ENCODE measurements at places on chromosomes 1 and 21. TPM values are rescaled to one million over a fixed set of nuclear protein-coding genes. Genes with fewer than 3 reads are reported as not detected.
A peak's percentile ranks its signal among the peaks of the same experiment; 100 is the strongest.

The RNF115 gene
- total RNA-seq, result 15.0 TPM

- no peaks in the 10 kb centered on the region for H3K4me1 ChIP-seq
- H3K27ac ChIP-seq, result no peak overlapping the region
- H3K27me3 ChIP-seq, result no peaks in the 10 kb centered on the region
These were observed 459.3 kb downstream of the ADGRL2 start for GRCh38 chr1:82260051-82260450.

The CR1L gene
- total RNA-seq, result not detected

DNA sequence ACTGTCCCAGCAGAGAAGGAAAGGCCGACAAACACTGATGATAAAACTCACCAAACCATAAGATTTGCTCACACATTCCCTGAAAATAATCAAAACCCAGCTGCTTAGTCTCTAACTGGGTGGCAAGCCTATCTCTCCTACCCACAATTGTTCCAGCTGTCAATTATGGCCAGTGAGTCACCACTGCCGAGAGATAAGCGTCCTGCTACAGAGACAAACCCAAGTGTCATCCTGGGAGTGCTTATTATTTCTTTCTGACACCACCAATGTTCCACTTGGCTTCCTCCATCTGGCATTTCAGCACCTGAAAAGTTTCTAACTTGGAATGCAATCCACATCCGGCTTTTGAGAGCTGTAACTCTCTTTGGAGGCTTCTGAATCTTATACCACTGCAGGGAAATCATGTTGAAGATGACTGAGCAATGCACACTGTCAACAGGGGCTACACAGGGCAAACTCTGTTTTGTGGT is 51.5 kb upstream of the VAV3 start:
- DNase-seq, result no peak
- H3K27me3 ChIP-seq, result peaks cover 26% of the 10 kb centered on the region
- H3K4me1 ChIP-seq, result no peaks in the 10 kb centered on the region
- H3K4me3 ChIP-seq, result no peak overlapping the region

GRCh38 chr1:70486676-70487458 is 75.8 kb downstream of the CTH start:
- H3K27ac ChIP-seq, result no peak overlapping the region
- H3K4me3 ChIP-seq, result no peak overlapping the region
- peaks cover 2% of the 10 kb centered on the region for H3K36me3 ChIP-seq
- H3K27me3 ChIP-seq, result no peaks in the 10 kb centered on the region
- DNase-seq, result no peak

- peaks cover 46% of the 10 kb centered on the region for H3K4me1 ChIP-seq
- no peaks in the 10 kb centered on the region for H3K36me3 ChIP-seq
- H3K27me3 ChIP-seq, result no peaks in the 10 kb centered on the region
- no peak within 1 kb of the TSS for H3K4me3 ChIP-seq
- no peak for DNase-seq
- peak within 1 kb of the TSS; percentile 14 for H3K27ac ChIP-seq
These were observed at the start of gene S100A5 for GRCh38 chr1:153540394-153541361. S100A5 (minus strand) TSS chr1:153540934; CDS start chr1:153540191, 743 bp downstream.

GRCh38 chr1:210755991-210756659 is 377.8 kb downstream of the KCNH1 start:
- no peaks in the 10 kb centered on the region for H3K27me3 ChIP-seq
- H3K4me3 ChIP-seq, result no peak overlapping the region
- H3K27ac ChIP-seq, result peak overlapping the region; percentile 41
- no peak for DNase-seq
- peaks cover 31% of the 10 kb centered on the region for H3K4me1 ChIP-seq
- peaks cover 3% of the 10 kb centered on the region for H3K36me3 ChIP-seq

GRCh38 chr1:43048601-43049011 is 89.9 kb upstream of the SLC2A1 start:
- no peaks in the 10 kb centered on the region for H3K27me3 ChIP-seq
- no peaks in the 10 kb centered on the region for H3K36me3 ChIP-seq
- peaks cover 55% of the 10 kb centered on the region for H3K4me1 ChIP-seq
- H3K27ac ChIP-seq, result peak overlapping the region; percentile 87
- no peak for DNase-seq

The BTG2 gene
- 192 TPM for total RNA-seq

The LCE1B gene
- not detected for total RNA-seq

- peaks cover 3% of the 10 kb centered on the region for H3K4me1 ChIP-seq
- H3K4me3 ChIP-seq, result no peak overlapping the region
- DNase-seq, result no peak
- H3K27me3 ChIP-seq, result no peaks in the 10 kb centered on the region
- H3K27ac ChIP-seq, result no peak overlapping the region
These were observed 74.5 kb upstream of the GUCA2A start for GRCh38 chr1:42239041-42239440.

GRCh38 chr1:30823969-30824735 is 66.6 kb upstream of the LAPTM5 start:
- DNase-seq, result peak; percentile 94
- peaks cover 32% of the 10 kb centered on the region for H3K4me1 ChIP-seq
- peak overlapping the region; percentile 77 for H3K4me3 ChIP-seq
- peak overlapping the region; percentile 99 for H3K27ac ChIP-seq
- peaks cover 15% of the 10 kb centered on the region for H3K27me3 ChIP-seq
- H3K36me3 ChIP-seq, result no peaks in the 10 kb centered on the region

The MDM4 gene
- total RNA-seq, result 132 TPM

GRCh38 chr1:185652348-185652747 is 81.8 kb upstream of the HMCN1 start:
- no peaks in the 10 kb centered on the region for H3K27me3 ChIP-seq
- no peak overlapping the region for H3K4me3 ChIP-seq
- no peak for DNase-seq
- H3K36me3 ChIP-seq, result peaks cover 8% of the 10 kb centered on the region
- peaks cover 27% of the 10 kb centered on the region for H3K4me1 ChIP-seq

DNA sequence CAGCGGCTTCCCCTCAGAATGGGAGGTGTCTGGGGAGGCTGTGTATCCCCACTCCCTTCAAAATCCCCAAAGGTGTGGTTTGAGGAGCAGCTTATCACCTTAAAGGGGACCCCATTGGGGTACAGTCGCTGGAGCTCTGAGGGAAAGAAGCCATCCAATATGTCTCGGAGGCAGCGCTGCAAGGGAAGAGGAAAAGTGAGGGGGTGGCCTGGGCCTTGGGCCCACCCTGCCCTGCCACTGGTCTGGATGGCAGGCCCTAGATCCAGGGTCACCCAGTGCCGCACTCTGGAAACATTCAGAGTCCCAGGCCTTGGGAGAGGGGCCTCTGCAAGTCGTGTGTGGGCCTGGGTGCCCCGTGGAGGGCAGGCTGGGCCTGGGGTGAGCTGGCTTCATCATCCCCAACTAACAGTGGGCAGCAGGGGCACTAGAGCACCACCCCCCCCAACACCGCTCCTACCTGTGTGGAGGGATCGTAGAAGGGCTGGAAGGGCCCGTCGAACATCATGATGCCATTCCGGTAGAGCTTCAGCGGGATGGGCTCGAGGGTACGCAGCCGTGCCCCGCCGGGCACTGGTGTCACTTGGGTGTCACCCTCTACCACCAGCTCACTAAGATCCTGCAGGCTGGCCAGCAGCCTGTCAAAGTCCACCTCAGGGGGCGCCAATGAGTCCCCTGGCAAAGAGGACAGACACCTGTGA is 5.6 kb downstream of the SH3BGRL3 start:
- H3K4me3 ChIP-seq, result no peak overlapping the region
- H3K36me3 ChIP-seq, result no peaks in the 10 kb centered on the region
- H3K4me1 ChIP-seq, result peaks cover 15% of the 10 kb centered on the region
- no peaks in the 10 kb centered on the region for H3K27me3 ChIP-seq
- no peak overlapping the region for H3K27ac ChIP-seq

GRCh38 chr1:178048426-178048825 is 45.5 kb upstream of the RASAL2 start:
- H3K4me1 ChIP-seq, result peaks cover 14% of the 10 kb centered on the region
- no peaks in the 10 kb centered on the region for H3K36me3 ChIP-seq
- no peak overlapping the region for H3K27ac ChIP-seq
- no peak overlapping the region for H3K4me3 ChIP-seq
- DNase-seq, result no peak

The CTSK gene
- total RNA-seq, result 27.5 TPM

- no peaks in the 10 kb centered on the region for H3K36me3 ChIP-seq
- no peaks in the 10 kb centered on the region for H3K27me3 ChIP-seq
- no peak overlapping the region for H3K4me3 ChIP-seq
- no peak overlapping the region for H3K27ac ChIP-seq
- no peak for DNase-seq
- peaks cover 1% of the 10 kb centered on the region for H3K4me1 ChIP-seq
These were observed 30.4 kb upstream of the KANK4 start for GRCh38 chr1:62349470-62350233.

DNA sequence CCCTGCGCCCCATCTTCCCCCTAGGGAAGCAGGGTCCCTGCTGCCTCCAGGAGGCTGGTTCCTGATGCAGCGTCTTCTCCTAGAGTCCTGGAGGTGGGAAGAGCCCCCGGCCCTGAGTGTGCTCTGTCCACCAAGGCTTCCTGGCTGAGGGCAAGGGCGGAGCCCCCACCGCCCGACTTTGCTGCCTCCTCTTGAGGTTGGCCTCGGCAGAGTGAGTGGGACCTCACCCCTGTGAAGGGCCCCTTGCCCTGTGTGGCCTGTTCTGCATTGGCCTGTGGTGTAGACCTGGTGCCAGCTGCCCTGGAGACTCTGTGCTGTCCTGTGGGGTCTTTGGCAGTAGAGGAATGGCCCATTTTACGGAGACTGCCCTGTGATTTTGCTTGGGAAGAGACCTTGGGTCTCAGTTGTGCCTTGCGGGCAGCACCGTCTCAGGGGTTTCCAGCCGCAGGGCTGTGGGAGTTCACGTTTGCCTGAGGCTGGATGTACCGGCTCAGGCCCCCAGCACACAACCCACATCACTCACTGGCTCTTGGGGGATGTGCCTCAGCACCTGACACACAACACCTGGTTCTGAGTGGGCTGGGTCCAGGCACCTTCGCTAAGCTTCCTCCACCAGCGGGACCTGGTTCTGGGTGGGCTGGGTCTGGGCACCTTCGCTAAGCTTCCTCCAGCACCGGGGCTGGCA is 73.6 kb downstream of the SKI start:
- no peak for DNase-seq
- no peak overlapping the region for H3K27ac ChIP-seq
- H3K4me1 ChIP-seq, result peaks cover 10% of the 10 kb centered on the region
- H3K27me3 ChIP-seq, result no peaks in the 10 kb centered on the region
- H3K36me3 ChIP-seq, result peaks cover 5% of the 10 kb centered on the region

DNA sequence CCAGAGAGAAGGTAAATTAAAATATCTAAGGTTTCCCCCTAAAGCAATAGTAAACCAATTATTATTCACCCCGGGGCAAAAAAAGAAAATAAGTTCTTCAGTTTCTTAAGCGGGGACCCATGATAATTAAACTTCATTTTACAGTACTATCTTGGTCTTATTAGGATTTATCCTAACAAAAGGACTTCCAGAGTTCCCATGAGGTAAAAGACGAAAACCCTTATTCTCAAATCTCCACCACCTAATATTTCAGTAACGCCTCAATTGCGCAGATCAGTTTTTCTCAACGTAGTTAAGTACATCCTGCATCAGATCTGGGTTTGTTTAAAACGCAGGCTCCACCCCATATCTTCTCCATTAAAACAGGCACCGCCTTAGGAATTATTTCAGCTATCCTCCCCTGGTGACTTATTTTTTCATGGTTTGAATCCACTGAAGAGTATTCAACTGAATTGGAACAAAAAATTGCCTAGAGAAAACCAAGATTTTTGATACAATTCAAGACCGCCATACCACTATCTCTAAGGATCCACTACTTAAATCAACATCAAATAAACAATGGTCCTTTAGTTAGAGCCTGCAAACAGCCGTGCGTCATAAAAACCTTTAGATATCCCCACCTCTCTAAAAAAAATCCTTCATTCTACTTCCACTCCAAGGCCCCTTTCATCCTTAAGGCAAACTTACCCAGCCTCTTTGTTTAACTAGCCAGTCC is 1.7 kb downstream of the MCL1 start:
- no peak for DNase-seq
- H3K4me3 ChIP-seq, result peak overlapping the region; percentile 98

The MIXL1 gene
- 3.4 TPM for total RNA-seq

The MMEL1 gene
- 4.5 TPM for total RNA-seq

GRCh38 chr1:162056579-162056978 is 12.9 kb upstream of the NOS1AP start:
- no peak for DNase-seq
- no peaks in the 10 kb centered on the region for H3K4me1 ChIP-seq
- H3K27me3 ChIP-seq, result peaks cover 1% of the 10 kb centered on the region
- no peaks in the 10 kb centered on the region for H3K36me3 ChIP-seq
